ENCODE measurements at places on chromosomes 11 and 22.
A peak's percentile ranks its signal among the peaks of the same experiment; 100 is the strongest.

DNA sequence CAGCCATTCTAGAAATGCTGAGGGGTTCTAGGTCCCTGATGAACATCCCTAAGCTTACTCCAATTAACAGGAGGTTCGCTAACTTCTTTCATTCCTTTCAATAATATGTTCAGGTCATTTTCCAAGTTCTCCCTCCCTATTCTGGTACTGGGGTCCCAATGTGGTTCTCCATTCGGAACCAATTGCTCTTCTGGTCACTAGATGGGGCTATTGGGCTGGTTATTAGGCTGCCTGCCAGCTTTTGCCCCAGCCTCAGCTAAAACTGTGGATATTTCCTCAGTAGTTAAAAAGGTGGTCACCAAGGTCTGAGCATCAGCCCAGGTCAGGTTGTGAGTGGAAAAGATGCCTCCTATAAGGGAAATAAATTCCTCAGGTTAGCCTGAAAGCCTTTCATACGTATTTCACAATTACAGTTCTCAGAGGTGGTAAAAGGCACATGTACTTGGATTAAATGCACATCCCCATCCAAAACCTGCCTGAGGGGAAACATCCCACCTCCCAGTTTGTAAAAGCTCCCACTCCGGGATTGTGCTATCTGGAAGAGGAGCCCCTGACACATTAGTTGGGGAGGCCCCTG, 161.1 kb upstream of the CCDC179 start:
- peak; percentile 55 for DNase-seq

GRCh38 chr22:23414727-23415489, 165.2 kb downstream of the IGLL1 start:
- DNase-seq = no peak

GRCh38 chr11:71391796-71392195, 56.4 kb downstream of the DHCR7 start:
- no peak for DNase-seq

GRCh38 chr11:73019996-73020395, 122.1 kb downstream of the FCHSD2 start:
- no peak for DNase-seq

DNA sequence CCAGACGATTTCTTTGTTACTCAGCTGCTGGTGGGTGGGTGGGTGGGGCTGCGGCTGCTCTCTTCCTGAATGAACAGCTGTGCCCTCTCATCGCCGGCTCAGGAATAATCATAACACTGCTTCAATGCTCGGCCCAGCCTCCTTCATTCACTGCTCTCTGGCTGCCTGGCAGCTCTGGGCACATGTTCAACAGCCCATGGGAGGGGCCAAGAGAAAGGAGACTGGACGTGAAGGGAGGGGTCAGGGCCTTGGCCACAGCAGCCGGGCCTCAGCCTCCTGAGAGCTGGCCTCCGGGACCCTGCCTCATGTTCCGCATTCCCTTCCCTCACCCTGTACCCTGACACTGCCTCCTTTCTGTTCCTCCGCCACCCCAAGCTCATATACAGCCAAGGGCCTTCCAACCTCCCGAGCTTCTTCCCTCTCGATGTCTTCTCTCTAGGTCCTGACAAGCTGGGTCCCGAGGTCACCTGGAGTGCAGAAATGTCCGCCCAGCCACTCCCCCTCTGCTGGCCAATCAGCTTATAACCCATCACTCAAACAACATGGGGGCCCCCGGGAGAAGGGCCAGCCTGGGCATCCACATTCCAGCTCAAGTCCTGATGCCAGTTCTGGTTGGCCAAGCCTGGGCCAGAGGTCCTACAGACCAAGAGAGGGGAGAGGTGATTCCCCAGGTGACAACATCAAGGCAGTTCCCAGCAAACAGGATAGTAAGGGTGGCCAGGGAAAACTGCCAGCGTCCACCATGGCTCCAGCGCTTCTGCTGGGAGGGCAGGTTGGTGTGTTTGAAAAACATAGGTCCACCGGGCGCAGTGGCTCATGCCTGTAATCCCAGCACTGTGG, 3.2 kb upstream of the CSDC2 start:
- DNase-seq = no peak

DNA sequence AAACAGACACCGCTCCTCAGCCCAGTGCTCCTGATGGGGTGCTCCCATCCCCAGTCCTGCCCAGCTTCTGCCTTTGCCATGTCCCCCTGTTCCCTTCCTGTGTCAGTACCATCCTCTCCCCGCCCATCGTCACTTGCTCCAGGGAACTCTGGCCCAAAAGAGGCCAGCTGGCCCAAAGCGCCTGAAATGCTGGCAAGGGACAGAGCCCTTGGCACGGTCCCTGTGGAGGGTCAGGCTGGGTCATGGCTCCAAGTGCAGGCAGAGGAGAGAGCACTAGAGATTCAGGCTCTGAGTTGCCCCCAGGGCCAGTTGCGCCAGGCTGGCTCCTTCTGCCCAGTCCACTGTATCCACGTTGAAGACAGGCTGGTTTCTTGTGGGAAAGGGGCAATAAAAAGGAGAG, 8.4 kb upstream of the HDHD5 start:
- no peak for DNase-seq

- DNase-seq = peak; percentile 10
Measured at GRCh38 chr11:121478226-121478894, 25.6 kb upstream of the SORL1-AS1 start.

Data from RWPE1 (cell line).